Psoas muscle (tissue), 8 donors: ENCODE measurements at places on chromosomes 13 and 19. TPM values are rescaled to one million over a fixed set of nuclear protein-coding genes. Genes with fewer than 3 reads are reported as not detected.

GRCh38 chr13:59119475-59119874 is 1044.3 kb downstream of the DIAPH3 start:
- no peak for DNase-seq

The CDX2 gene
- total RNA-seq: not detected

- no peak for DNase-seq
Observed at GRCh38 chr19:30519607-30520205, 147.5 kb downstream of the ZNF536 start.

GRCh38 chr19:23404676-23405075 is 9.4 kb upstream of the ZNF91 start:
- no peak for DNase-seq

GRCh38 chr19:10190026-10190425 is 4.7 kb downstream of the DNMT1 start:
- no peak for DNase-seq

The SIGLEC14 gene
- total RNA-seq: 1.2 TPM

The RAX2 gene
- not detected for total RNA-seq

GRCh38 chr13:112069061-112069844 is 2.3 kb downstream of the SOX1 start:
- no peak for DNase-seq

GRCh38 chr19:660793-661426 is 2.1 kb downstream of the RNF126 start:
- DNase-seq: no peak

The KLF1 gene
- total RNA-seq: not detected

The BEST2 gene
- not detected for total RNA-seq

The RFPL4AL1 gene
- not detected for total RNA-seq

DNA sequence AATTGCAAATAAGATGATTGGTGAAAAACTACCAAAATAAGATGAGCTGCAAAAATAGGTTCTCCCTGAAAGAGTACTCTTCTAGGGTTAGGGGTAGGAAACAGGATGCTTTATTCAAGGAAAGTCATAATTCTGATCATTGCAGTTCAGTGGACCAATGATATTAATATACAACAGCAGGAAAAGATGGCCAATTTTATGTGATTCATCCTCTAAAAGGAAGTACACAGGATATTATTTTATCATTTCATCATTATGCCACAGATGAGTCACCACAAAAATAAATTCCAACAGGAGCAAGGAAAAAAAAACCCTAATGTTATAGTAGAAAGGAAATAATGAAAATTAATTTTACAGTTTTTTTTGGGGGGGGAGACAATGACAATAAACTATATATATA is 205.0 kb downstream of the NALCN start:
- DNase-seq: no peak

DNA sequence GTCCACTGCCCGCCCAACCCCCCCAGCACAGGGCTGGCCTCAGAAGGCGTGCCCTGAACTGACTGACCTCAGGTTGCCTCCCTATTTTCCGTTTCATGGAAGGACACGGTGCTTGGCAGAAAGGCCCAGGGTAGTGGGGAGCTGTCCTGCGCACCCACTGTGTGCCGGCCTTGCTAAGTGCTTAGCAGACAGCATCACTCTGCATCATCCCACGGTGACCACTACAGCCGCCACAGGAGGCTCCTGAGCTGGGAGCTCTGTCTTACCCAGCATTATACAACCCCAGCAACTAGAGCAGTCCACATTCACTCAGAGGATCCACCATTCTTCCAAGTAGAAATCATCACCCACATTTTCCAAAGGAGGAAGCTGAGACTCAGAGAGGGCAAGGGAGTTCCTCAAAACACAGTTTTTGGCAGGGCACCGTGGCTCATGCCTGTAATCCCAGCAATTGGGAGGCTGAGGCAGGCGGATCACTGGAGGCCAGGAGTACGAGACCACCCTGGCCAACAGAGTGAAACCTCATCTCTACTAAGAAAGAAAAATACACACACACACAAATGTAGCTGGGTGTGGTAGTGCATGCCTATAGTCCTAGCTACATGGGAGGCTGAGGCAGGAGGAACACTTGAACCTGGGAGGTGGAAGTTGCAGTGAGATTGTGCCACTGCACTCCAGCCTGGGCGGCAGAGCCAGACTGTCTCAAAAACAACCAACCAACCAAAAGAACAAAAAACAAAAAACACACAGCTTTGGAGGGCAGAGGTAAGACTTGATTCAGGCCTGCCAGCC is 1.6 kb downstream of the SBK2 start:
- no peak for DNase-seq

DNA sequence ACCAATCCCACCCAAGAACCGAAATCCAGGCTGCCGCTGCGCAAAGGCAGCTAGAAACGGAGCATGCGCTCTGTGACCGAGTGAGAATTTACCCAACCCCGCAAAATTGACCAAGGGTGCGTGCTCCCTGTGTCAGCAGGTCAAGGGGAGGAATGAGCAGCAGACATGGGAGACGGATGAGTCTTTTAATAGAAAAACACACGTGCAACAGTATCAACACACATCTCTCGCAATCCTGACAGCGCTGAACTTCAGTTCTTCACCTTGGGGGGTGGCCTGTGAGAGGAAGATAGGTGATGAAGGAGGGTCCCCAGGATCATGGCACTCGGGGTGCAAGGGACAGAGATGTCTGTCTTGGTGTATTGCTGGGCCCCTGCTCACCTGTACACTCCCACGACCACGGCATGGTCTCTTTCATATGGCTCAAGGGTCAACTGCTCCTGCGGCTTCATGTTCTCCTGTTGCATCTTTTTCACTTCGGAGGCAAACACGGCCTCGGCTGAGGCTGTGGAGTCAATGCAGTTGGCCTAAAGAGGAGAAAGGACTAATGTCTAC is 402 bp upstream of the DYRK1B start:
- DNase-seq: no peak

- no peak for DNase-seq
Observed at GRCh38 chr13:96444676-96445075, 354.8 kb downstream of the HS6ST3 start.

The NCAN gene
- not detected for total RNA-seq

DNA sequence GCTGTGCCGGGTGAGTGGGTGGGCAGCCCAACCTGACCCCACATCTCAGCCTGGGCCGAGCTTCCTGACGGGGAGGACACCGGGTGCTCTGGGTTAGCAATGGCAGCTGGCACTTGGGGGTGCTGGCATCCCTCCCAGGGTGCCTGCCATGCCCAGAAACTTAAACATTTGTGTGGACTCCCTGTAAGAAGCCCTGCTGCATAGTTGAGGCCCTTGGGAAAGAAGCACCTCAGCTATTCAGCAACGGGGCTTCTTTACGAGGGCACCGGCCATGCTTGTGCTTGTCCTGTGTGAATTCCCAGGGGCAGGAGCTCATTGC is 33.8 kb upstream of the MEDAG start:
- DNase-seq: no peak

The ZNF626 gene
- 7.5 TPM for total RNA-seq

The LDLR gene
- 3.4 TPM for total RNA-seq

- DNase-seq: no peak
Observed at GRCh38 chr13:98370806-98371515, 193.9 kb upstream of the RNF113B start.

The RFXAP gene
- total RNA-seq: 4.1 TPM

GRCh38 chr13:33697926-33698325 is 120.0 kb upstream of the RFC3 start:
- no peak for DNase-seq
